ENCODE measurements at places on chromosomes 6 and 20. TPM values are rescaled to one million over a fixed set of nuclear protein-coding genes. Genes with fewer than 3 reads are reported as not detected.
A peak's percentile ranks its signal among the peaks of the same experiment; 100 is the strongest.

Gene SOBP
- 0.15 TPM for total RNA-seq

DNA sequence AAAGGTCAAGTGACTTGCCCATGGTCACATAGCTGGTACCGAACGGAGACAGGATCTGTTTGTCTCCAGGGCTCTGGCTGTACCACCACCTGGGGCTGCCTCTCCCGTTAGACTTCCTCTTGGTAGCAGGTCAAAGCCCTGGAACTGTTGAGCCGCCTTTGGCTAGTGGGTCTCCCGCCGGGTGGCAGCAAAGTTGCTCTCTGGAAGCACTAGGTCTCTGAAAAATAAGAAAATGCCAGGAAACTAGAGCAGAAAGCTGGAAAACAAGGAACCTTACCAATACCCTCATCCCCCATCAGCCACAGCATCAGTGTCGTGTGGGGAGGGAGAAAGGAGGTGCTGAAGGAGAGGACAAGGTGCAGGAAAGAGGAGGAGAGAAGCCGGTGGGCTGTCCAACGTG lies 291.0 kb upstream of the SUPT3H start:
- DNase-seq = no peak

DNA sequence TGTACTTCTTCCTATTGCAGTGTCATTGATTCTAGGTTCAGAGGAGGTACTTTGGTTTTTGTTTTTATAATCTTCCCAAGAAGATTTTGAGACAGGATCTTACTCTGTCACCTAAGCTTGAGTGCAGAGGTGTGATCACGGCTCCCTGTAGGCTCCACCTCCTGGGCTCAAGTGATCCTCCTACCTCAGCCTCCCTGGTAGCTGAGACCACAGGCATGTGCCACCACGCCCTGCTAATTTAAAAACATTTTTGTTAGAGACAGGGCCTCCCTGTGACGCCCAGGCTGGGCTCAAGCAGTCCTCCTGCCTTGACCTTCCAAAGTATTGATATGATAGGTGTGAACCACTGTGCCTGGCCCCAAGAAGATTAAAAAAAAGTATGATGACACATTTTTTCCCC lies 3.4 kb upstream of the SLC17A5 start:
- no peak for DNase-seq

Gene ANKRD66
- not detected for total RNA-seq

- DNase-seq = peak; percentile 19
These were observed 1.4 kb downstream of the QKI start for GRCh38 chr6:163415620-163416556.

Gene TRIM10
- not detected for total RNA-seq

- no peak for DNase-seq
These were observed 173.4 kb upstream of the SLC35B3 start for GRCh38 chr6:8608737-8609136.

GRCh38 chr6:153301602-153302001 lies 170.5 kb upstream of the RGS17 start:
- no peak for DNase-seq

Gene SLPI
- not detected for total RNA-seq

Gene RFX6
- not detected for total RNA-seq

DNA sequence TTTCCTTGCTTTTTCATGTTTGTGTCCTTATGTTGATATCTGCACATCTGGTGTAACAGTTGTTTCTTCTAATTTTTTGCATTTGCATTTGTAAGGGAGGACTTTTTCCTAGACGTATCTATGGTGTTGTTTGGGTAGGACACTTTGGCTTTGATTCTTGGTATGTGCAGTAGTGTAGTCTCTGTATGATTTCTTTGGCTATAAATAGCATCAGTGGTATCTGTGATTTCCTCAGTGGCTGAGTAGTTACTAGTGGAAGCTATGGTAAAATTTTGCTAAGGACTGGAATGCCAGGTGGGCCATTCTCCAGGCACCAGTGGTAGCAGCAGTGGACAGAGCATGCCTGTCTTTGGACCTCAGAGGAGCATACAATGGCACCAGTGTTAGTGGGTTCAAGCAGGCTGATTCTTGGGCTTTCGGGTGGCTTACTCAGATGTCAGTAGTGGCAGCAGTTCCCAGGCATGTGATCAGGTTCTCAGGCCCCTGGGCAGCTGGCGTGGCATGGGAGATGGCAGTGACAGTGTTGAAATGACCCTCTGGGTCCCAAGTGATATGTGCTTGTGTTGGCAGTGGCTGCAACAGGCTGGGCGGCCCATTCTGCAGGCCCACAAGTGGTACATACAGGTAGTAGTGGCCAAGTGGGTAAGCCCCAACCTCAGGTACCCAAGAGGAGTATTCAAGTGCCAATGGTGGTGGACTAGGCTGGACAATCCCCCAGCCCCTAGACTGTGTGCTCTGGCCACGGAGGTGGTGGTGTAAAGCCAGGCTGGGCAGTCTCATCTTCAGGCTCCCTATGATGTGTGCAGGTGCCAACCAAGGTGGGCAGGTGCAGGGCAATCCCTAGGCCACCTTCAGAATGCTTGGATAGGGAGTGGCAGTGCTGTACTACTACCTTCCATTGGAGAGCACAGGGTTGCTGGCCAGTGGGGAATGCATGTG lies 54.5 kb downstream of the PLCG1 start:
- no peak for DNase-seq

DNA sequence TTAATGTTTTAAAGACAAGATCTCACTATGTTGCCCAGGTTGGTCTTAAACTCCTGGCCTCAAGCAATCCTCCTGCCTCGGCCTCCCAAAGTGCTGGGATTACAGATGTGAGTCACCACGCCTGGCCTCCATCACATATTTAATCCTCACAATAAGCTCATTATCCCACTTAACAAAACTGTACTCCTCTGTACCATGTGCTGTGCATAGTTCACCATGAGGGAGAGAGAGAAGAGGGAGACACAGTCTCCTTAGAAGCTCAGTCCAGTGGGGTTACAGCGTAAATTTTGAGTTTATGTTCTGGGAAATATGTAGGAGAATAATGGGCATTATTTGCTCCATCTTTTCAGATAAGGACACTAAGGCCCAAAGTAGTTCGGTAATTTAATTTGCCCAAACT lies 7.9 kb upstream of the CPNE5 start:
- DNase-seq = no peak

Gene C6orf15
- not detected for total RNA-seq

GRCh38 chr6:157392927-157393668 lies 12.1 kb downstream of the ZDHHC14 start:
- DNase-seq = no peak

DNA sequence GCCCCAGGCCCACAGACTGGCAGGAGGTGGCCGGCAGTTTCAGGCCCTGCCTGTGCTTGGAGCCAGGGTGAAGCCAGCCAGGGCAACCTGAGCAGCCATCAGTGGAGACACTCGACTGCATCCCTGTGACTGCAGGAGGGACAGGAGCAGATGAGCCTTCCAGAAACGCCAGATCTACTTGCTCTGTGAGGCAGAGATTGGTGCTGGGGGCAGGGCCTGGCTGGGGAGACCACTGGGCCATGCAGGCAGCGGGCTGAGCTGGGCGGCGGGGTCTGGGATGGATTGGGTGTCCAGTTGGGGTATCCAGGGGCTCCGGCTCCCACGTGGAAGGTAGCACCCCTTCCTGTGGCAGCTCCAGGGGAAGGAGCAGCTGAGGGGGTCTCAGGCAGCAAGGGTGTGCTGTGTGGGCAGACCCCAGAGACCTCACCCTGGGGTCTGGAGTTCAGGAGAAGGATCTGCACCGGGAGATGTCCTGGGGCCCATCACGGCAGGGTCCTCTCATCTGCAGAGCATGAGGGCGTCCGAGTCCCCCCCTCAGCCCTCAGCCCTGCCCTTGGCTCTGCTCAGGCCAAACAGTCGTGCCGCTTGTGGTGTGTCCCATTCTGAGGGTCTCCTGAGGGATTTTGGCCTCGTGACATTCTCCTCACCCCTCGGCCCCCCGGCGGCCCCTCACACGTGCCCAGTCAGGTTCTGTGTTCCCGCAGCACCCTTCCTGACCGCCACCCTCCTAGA lies 334.9 kb downstream of the TAF4 start:
- no peak for DNase-seq

Gene GGT7
- total RNA-seq = 28.9 TPM

- DNase-seq = no peak
These were observed 17.1 kb downstream of the CLIC5 start for GRCh38 chr6:45998524-45998923.

Gene GABRR1
- total RNA-seq = not detected

DNA sequence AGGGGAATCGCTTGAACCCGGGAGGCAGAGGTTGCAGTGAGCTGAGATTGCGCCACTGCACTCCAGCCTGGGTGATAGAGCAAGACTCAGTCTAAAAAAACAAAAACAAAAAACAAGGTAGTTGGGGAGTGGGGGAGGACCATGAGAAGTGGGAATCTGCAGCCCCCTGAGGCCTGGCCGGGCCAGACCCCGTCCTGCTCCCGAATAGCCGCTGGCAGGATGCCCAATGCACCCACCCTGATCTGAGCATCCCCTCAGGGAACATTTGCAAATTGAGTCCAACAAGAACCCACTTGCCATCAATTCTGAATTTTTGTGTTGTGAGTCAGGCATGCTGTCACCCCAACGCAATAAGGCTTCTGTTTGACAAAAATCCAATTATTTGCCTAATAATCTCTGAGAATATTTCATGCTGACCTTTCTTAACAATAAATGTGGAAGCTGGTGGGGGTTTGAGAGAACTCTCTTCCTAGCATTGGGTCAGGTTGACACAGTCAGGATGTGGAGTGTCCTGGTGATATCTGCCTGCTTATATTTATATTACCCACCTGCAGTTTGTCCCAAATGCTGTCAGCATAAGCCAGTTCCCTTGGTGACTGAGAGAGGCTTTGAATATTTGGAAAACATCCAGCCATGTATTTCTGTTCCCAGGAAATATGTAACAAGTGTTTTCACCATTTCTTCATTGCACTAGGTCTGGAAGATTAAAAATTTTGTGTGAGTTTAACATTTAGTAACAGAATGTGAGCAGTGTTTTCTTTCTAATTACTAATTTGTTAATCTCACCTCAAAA lies 28.4 kb upstream of the FRMD1 start:
- no peak for DNase-seq

GRCh38 chr6:132330759-132331158 lies 70.5 kb downstream of the MOXD1 start:
- no peak for DNase-seq

Gene BPIFA1
- total RNA-seq = not detected

Gene NR2E1
- total RNA-seq = not detected

- DNase-seq = no peak
These were observed 10.9 kb upstream of the BMP5 start for GRCh38 chr6:55886185-55886836.

GRCh38 chr20:41078329-41078728 lies 49.7 kb downstream of the TOP1 start:
- no peak for DNase-seq

- no peak for DNase-seq
These were observed 165.0 kb upstream of the STMND1 start for GRCh38 chr6:16936893-16937292.

Gene DDAH2
- total RNA-seq = 4.9 TPM

DNA sequence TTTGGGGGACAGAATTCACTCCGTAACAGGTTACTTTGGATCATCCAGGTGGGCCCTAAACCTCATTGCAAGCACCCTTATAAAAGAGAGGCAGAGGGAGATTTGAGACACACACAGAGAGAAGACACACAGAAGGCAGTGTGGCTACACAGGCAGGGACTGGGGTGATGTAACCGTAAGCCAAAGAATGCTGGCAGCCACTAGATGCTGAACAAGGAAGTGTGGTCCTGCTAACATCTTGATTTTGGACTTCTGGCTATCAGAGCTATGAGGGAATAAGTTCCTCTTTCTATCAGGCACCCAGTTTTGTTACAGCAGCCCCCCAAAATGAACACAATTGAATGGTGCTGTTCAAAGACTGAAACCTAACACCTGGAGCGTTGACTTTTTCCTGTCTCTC lies 191.3 kb upstream of the MYLIP start:
- no peak for DNase-seq

Gene IP6K3
- total RNA-seq = not detected

DNA sequence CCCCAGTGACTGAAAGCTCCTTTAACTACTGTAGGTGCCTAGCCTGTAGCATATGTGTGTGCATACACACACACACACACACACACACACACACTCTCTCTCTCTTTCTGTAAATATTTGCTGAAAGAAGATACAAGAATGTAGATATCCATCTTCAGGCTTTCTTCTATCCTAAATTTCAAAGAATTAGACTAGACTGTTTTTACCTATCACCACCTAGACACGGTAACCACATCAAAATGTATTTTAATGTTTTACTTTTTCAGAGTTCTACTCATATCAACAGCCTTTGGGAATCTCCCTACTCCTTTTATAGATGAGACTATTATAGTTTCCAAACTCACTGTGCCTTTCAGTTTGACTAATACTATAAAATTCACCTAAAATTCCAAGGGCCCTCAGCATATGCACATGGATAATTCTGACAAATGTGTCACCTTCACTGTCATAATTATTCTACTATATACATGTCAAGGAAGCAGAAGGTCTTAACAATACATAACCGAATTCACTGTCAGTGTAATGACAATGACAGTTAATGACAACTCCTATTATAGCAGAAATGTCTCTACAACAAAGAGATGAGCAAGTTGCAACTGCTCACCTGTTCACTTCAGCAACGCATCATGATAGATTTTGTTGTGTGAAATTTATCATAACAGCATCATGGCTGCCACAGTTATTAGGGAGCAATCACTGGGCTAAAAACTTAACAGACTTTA lies 236.5 kb downstream of the GMPR start:
- peak; percentile 53 for DNase-seq

DNA sequence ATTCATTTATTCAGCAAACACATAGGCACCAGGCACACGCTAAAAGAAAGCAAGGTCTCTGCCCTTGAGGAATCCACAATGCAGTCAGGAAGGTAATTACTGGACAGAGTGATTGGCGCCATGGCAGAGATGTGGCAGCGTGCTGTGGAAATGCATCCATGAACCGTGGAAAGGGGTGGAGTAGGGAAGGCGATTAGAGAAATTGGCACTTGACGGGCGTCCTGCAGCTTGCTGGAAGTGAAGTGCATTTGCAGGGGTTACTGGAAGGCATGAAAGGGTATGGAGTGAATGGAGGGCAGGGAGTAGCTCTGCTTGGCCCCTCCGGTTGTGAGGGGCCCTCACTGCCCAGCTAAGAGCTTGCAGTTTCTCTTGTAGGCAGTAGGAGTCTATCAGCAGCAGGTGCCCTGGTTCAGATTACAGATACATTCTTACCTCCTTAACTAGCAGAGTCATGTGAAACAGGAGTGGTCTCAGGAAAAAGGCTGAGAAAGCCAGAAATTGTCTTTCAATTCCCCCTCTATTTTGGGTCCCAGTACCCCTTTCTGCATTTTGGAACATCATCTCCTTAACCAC lies 122.5 kb upstream of the TIAM2 start:
- DNase-seq = no peak

DNA sequence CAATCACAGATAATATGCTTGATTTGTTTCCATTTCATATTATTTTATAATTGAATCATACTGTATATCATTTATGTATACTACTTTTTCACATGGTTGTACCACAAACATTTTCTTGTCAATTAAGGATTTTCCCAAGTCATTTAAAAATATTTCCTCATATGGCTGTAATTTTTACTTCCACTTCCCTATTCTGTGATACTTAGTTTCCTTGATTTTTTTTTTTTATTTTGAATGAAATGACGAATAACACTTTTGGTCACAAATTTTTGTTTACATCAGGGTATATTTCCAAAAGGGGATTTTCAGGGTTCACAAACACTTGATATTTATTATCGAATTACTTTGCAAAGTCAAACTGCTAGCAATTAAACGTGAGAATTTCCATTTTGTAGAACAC lies 515.6 kb downstream of the KIF16B start:
- DNase-seq = no peak

Gene SPATS1
- total RNA-seq = not detected

Measured in naive thymus-derived CD4-positive, alpha-beta T cell (primary cell).